ENCODE measurements at places on chromosomes 6 and 20.

DNA sequence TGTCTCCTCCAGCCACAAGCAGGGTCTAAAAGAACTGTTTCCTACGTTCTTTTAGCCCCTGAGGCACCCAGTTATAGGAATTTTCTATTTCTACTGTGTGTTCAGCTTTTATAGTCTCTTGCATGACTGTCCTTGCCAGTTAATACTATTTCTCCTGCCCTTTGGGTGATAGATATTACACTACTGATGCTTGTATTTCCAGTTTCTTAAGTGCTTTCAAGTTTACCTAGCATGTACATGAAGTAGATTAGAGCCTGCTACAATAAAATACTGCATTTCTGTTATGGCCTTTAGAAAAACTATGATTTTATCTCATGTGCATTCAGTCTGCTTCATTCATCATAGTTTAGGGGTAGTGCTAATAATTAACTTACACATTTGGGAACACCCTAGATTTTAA is 89.6 kb downstream of the FOXO3 start:
- no peak for DNase-seq

DNA sequence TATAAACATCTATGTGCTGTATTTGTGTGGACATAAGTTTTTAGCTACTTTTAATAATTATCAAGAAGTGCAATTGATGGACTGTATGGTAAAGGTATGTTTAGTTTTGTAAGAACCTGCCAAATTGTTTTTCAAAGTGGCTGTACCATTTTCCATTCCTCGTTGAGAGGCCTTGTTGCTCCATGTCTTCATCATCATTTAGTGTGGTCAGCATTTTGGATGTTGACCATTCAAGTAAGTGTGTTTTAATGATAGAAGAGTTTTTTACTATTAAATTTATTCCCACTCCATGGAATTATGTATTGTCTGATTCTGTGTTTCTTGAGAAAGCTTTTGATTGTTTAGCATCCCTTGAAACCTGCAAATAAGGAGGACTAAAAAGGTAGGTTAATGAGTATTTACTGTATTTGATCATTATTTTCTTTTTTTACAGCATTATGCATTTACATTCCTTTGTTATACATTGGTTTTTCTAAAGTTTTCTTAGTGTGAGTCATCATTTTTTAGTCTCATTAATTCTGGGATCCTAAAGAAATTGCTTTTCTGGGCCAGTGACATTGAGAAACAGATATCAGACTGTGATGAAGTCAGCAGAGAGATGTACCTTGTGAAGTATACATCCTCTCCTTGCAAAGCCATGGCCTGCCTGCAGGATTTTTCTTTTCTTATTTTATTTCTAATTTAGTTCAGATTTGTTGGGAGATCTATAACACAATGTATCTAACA is 312.8 kb upstream of the PTCHD4 start:
- no peak for DNase-seq

DNA sequence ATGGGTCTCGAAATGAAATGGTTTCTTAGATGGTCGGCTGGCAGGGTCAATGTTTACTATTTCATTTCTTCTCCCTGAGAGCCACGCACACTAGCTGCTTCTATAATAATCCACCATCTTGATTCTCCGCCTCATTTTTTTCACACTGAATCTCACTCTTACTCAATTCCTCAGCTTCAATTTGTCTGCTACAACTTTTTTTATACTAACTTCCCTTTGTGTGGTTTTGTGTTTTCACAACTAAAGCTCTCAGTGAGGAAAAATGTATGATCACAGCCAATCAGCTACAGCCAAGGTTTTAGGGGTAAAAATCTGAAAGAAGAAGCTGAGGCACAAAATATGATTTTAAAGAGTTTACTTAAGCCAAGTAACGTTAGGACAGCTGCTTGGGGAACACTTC is 1309.4 kb downstream of the EPHA7 start:
- no peak for DNase-seq

- DNase-seq: no peak
Measured at GRCh38 chr6:103367212-103367611, 1492.5 kb downstream of the HACE1 start.

DNA sequence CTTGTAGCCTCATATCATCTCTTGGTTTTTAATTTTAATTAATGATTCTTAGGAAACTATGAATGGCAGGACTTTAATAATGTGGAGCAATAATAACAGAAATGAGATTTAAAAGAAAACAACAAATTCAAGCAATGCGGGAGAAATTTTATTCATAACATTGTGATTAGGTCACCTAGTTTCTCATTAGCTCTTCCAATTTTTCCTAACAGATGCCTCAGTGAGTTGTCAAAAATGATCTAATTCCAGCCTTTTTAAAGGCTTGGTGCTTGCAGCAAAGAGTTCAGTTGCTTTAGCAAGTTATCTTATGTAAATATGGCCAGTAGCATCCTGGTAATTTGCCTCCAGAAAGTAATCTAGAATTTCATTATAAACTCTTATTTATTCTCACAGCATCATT is 20.4 kb downstream of the PDE7B start:
- no peak for DNase-seq

GRCh38 chr20:46192376-46192944 is 74.3 kb downstream of the CD40 start:
- DNase-seq: no peak

DNA sequence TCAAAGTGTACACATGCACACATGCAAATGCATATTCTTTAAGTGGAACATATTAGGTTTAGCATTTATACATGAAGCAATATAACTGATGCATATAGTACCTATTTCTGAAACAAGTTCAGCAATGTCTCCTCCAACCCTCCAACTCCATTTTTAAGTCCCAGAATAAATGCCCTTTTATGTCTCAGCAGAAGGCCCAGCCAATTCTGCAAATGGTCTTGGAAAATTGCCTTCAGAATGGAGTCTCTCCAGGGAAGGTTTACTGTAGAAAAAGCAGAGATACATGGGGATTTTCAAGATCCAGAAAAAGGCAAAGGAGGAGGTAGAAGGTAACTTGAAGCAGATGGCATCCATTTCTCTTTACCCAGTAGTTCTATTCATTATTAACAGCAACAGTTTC is 633.3 kb downstream of the MAFB start:
- no peak for DNase-seq

GRCh38 chr6:169862043-169862891 is 110.8 kb downstream of the ERMARD start:
- DNase-seq: no peak

DNA sequence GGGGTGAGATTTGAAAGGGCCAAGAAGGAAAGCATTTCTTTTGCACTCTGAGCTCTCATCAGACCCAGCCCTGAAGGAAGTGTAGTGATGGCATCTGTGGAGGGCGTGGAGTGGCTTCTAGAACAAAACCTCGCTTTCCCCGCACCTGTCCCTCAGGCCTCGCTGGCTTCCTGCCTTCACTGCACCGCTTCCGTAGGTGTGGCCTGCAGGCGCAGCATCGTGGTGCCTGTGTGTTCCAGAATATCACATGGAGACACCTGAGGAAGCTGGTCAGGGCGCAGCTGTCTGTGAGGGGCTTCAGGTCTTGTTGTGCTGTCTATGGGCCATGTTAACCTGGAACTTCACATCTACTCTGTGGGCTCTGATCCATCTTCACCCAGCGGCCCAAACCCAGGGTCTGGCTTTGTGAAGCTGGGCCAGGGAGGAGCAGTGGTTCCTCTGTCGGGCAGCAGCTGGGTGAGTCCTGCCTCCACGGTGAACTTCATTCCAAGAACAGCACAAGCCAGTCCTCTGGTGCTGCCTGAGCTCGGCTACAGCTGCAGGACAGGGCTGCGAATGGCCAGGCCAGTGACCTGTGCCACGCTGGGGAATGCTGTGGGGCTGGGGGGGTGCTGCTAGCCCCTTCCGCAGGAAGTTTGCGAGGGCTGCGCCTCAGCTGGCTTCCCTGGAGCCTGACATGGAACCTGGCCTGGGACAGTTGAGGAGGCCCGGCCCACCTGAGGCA is 40.9 kb downstream of the DSTN start:
- DNase-seq: peak; percentile 44

- no peak for DNase-seq
Measured at GRCh38 chr6:140011537-140011936, 637.1 kb upstream of the CITED2 start.

DNA sequence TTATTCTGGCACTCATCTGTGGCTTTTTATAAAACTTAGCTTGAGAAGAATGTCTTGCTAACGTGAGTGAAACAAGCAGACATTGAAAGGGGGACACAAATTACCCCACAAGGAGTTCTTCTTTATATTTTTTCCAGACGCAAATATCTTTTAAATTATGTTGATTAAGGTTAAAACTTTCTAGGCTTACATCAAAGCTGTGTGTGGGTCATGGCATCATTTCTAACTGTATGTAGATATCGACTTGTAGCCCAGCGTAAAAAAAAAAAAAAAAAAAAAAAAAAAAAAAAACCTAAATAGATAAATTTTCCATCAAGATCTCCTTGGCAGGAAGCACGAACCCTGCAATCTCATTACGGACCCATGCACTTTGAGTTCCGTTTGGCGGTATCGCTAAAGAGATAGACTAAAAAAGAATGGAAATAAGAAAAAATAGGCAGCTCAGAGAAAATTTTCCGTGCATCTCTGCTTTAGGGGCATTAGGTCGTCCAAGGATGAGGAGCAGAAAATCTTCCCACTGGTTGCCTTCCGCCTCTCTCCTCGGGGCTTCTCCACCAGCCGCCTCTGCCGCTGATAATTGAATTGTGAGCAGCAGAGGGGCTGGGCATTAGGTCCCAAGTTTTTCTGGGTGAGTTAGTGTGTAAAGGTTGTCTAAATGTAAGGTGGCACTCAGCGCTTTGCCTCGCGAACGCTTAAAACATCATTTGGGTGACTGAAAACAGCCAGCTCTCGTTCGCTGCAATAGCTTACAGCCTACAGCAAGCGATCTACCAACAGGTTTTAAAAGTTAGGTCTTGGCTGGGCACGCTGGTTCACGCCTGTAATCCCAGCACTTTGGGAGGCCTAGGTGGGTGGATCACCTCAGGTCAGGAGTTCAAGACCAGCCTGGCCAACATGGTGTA is 194.0 kb downstream of the TRIM27 start:
- DNase-seq: no peak

DNA sequence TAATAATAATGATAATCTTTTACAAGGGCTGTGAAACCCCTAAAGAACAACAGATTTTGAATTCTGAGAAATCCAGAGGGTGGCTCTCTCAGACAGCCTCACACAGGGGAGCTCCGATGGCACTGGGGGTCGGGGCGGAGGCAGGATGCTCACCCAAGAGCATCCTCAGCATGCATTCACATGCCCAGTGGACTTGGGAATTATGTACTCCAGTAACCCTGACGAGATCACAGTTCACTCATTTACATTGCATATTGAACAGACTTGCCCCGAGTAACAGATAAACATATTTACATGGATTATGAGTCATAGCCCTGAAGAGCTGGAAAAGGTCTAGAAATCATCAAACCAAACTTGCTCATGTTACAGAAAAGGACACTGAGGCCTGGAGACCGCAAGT is 482.7 kb upstream of the JARID2 start:
- DNase-seq: no peak

- no peak for DNase-seq
Measured at GRCh38 chr20:55205665-55206064, 730.3 kb downstream of the DOK5 start.

GRCh38 chr20:59696476-59696875 is 92.1 kb downstream of the PHACTR3 start:
- no peak for DNase-seq

DNA sequence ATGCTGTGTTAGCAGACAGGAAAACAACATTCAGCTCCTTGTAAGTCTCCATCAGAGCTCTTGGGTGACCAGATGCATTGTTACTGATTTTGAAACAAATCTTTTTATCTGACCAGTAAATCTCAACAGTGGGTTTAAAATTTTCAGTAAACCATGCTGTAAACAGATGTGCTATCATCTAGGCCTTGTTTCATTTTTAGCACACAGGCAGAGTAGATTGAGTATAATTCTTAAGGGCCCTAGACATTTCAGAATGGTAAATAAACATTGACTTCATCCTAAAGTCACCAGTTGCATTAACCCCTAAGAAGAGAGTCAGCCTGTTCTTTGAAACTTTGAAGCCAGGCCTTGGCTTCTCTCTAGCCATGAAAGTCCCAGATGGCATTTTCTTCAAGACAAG is 237.2 kb upstream of the BMP2 start:
- DNase-seq: no peak

GRCh38 chr6:150710236-150710635 is 110.6 kb downstream of the PLEKHG1 start:
- DNase-seq: no peak

DNA sequence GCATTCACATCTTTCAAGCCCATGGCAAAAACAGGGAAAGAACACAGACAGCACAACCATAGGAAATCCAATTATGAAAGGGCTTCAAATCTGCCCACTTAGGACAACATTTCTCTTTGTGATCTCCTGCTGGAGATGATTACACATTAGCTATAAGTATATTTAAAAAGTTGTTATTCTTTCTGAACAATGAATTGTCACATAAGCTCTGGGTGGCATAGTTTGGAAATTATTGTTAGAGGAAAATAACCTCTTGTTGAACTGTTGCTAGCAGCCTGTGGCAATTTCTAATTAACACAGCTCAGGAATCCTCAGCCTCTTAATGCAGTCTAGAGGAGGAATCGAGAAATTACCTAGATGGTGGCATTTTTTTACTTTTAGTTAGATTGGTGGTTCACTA is 54.9 kb downstream of the BCAS1 start:
- no peak for DNase-seq

GRCh38 chr6:10223841-10224240 is 191.0 kb downstream of the TFAP2A start:
- DNase-seq: no peak

DNA sequence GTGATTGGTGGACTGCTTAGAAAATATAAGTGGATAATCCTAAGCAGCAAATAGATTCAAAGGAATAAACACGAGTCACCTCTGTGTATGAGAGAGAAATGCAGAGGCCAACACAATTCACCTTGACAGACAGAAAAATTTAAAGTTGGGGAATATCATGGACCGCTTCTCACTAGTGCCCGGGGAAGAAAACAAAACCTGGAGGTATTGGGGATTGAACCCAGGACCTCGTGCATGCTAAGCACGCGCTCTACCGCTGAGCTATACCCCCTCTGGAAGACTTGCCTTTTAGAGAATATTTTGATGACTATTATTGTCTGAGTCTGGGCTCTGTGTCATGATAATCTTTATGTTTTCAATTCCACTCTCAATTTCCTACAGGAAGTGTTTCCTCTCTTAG is 111.9 kb downstream of the TRIM27 start:
- DNase-seq: no peak

DNA sequence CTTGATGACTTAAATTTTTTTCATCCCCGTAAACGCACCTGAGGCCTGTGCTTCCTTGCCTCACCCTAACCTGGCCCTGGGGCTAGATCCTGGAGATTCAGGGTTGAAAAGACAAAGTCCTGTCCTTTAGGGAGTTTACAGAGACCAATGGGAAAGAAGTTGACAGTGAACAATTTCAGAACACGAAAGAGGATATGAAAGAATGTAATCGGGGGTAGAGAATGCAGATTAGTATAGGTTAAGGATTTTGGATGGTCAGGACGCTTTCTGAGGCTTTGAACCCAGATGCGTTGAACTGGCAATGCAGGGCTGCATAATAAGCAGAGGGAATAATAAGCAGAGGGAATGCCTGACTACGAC is 1.7 kb upstream of the FBXO5 start:
- no peak for DNase-seq

Data from T-helper 17 cell (primary cell).